ENCODE measurements at places on chromosomes 4 and X. TPM values are rescaled to one million over a fixed set of nuclear protein-coding genes. Genes with fewer than 3 reads are reported as not detected.

CCKAR gene
- total RNA-seq = not detected

SSX4 gene
- not detected for total RNA-seq

NPY1R gene
- total RNA-seq = 2.0 TPM

SLIT2 gene
- 9.1 TPM for total RNA-seq

FHDC1 gene
- total RNA-seq = 0.10 TPM

NWD2 gene
- not detected for total RNA-seq

MAGEA2B gene
- 3.2 TPM for total RNA-seq

MSX1 gene
- 10.0 TPM for total RNA-seq

MAGEA11 gene
- 10.0 TPM for total RNA-seq

SSR4 gene
- total RNA-seq = 254 TPM

DMD gene
- total RNA-seq = 13.3 TPM

HAUS3 gene
- total RNA-seq = 11.0 TPM

CD40LG gene
- total RNA-seq = not detected

TRIML2 gene
- total RNA-seq = 3.4 TPM

SLC39A8 gene
- 38.9 TPM for total RNA-seq

PROM1 gene
- total RNA-seq = not detected

CNGA1 gene
- not detected for total RNA-seq

MEPE gene
- not detected for total RNA-seq

KLKB1 gene
- total RNA-seq = 0.17 TPM

ZIC3 gene
- total RNA-seq = 0.02 TPM
